ENCODE measurements at places on chromosomes 3 and 15. TPM values are rescaled to one million over a fixed set of nuclear protein-coding genes. Genes with fewer than 3 reads are reported as not detected.

DNA sequence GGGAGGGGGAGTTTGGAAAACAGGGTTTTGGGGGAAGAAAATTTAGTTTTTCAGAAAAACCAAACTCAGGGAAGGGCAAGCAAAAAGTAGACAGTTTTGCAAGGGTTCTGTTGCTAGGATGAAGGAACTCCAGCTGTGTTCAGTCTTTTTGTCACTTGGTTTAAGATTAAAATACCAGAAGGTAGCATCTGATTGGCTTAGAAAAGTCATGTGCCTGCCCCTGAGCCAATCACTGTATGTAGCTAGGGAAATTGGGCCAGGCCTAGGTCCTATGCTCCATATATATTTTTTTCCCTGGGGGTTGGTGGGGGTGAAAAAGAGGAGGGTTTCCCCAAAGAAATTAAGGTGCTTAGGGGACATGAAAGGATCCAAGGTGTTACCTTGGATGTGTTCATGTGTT is 24.3 kb downstream of the CLDN11 start:
- no peaks in the 10 kb centered on the region for H3K4me1 ChIP-seq
- no peaks in the 10 kb centered on the region for H3K27me3 ChIP-seq
- no peak overlapping the region for H3K4me3 ChIP-seq
- DNase-seq = no peak
- H3K27ac ChIP-seq = no peak overlapping the region

- H3K27ac ChIP-seq = no peak overlapping the region
- DNase-seq = no peak
Observed at GRCh38 chr3:66747261-66747660, 246.4 kb upstream of the LRIG1 start.

- no peak for DNase-seq
- H3K36me3 ChIP-seq = no peaks in the 10 kb centered on the region
- H3K27ac ChIP-seq = peak overlapping the region; percentile 9
- H3K4me3 ChIP-seq = peak overlapping the region; percentile 56
- H3K27me3 ChIP-seq = peaks cover 37% of the 10 kb centered on the region
Observed at GRCh38 chr15:51093839-51094605, 684 bp downstream of the TNFAIP8L3 start.

- H3K27me3 ChIP-seq = no peaks in the 10 kb centered on the region
- H3K36me3 ChIP-seq = no peaks in the 10 kb centered on the region
- no peak overlapping the region for H3K27ac ChIP-seq
- no peak overlapping the region for H3K4me3 ChIP-seq
- no peak for DNase-seq
Observed at GRCh38 chr3:100360757-100361496, 26.4 kb downstream of the NIT2 start.

DNA sequence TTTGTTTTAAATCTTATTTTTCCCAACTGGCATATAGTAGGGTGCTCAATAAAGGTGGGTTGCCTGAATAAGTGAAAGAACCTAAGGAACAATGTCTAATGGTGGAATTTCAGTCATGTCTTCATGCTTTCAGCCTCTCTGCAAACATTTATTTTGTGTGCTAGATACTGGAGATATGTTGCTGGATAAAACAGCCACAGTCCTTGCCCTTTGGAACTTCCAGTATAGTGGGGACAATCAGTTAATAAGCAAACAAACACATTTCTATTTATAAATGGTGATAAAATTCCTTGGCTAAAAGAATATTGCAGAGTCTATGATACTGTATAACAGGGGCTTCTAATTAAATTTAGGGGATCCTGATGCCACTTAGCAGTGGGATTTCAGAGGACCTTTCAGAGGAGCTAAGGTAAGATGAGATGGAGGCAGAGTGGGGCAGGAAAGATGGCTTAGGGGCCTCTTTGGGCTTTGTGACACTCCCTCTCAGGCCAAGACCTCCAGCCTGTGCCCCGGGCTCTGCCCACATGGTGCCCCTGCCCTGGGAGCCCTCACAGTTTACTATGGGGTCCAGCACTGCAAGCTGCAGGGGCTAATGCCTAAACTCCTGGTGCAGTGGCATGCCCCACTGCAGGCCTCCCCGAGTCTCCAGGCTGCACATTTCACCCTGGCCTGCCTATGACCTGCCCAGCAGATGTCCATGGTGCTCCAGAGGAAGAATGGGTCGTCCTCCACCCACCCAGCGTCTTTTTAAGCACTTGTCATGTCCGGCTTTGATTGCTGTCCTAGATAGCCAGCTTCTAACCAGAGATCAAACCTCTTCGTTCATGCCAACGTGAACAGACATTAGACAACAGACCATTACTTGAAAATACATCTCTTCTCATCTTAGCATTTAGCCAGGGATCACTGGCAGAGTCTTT is 61.6 kb upstream of the PRR23C start:
- no peaks in the 10 kb centered on the region for H3K36me3 ChIP-seq
- no peak for DNase-seq
- H3K27me3 ChIP-seq = no peaks in the 10 kb centered on the region
- no peak overlapping the region for H3K4me3 ChIP-seq
- no peaks in the 10 kb centered on the region for H3K4me1 ChIP-seq

DNA sequence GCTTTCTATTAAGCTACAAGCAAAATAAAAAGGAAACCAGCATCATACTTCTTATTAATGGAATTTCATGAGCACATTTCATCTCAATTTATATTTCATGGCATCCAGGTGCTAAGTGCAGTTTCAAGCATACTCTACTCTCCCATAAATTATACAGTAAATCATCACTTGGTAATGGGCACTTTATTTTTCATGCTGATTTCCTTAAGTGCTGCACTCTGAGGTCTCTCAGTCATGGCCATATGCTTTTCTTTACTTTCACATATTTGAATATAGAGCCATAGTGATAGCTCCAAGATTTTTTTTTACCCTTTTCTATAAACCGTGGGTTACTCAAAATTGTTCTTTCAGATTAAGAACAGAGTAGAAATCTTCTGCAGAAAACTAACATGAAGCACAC is 1505.7 kb upstream of the CADM2 start:
- H3K4me3 ChIP-seq = no peak overlapping the region
- no peak overlapping the region for H3K27ac ChIP-seq
- no peaks in the 10 kb centered on the region for H3K4me1 ChIP-seq
- DNase-seq = no peak
- no peaks in the 10 kb centered on the region for H3K27me3 ChIP-seq
- no peaks in the 10 kb centered on the region for H3K36me3 ChIP-seq

DNA sequence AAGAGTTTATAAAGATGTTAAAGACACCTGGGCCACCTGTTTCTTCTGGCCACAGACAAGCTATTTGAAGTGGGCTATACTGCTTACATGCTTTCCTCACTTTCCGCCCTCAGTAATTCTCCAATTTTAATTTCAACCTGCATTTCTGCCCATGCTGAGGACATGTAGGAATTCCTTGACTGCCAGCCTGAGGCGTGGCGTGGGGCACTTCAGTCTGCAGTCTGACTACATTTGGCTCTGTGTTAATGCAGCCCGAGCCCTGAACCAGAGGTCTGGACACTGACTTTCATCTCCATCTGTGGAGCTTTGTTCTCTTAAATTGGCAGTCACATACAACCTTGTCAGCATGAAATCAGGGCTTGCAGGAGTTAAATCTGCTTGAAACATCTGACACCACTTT is 8.5 kb downstream of the UQCC5 start:
- no peak overlapping the region for H3K4me3 ChIP-seq
- peak overlapping the region; percentile 18 for H3K27ac ChIP-seq
- no peaks in the 10 kb centered on the region for H3K27me3 ChIP-seq

DNA sequence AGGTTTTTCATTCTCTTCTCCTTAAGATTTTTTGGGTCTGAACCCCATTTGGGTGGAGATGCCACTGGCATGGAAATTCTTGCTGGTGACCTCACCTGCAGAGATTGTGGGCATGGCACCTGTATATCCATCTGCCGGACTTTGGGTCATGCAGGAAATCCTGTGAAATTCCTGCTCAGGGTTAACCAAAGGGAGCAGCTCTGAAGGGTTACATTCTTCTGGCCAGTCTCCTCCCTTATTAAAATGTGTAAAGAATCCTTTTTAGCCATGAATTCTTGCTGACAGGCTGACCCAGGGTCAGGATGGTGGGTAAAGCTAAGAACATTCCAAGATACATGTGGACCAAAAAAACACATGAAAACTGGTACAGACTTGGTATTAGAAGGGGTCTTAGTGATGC is 27.4 kb downstream of the ARHGEF26 start:
- no peak overlapping the region for H3K27ac ChIP-seq
- DNase-seq = no peak
- no peaks in the 10 kb centered on the region for H3K27me3 ChIP-seq
- H3K36me3 ChIP-seq = no peaks in the 10 kb centered on the region

GRCh38 chr3:24288496-24289236 is 206.0 kb downstream of the THRB start:
- H3K27me3 ChIP-seq = no peaks in the 10 kb centered on the region
- DNase-seq = peak; percentile 44
- peak overlapping the region; percentile 84 for H3K27ac ChIP-seq
- H3K36me3 ChIP-seq = no peaks in the 10 kb centered on the region
- H3K4me1 ChIP-seq = peaks cover 31% of the 10 kb centered on the region

- H3K27me3 ChIP-seq = peaks cover 52% of the 10 kb centered on the region
- peaks cover 21% of the 10 kb centered on the region for H3K4me1 ChIP-seq
- H3K27ac ChIP-seq = peak overlapping the region; percentile 89
- H3K4me3 ChIP-seq = peak overlapping the region; percentile 52
- no peak for DNase-seq
Observed at GRCh38 chr15:96320703-96321638, 9.5 kb upstream of the NR2F2 start.

GRCh38 chr3:85592256-85592655 is 633.5 kb downstream of the CADM2 start:
- H3K27ac ChIP-seq = no peak overlapping the region
- no peaks in the 10 kb centered on the region for H3K27me3 ChIP-seq
- no peak overlapping the region for H3K4me3 ChIP-seq
- no peaks in the 10 kb centered on the region for H3K36me3 ChIP-seq
- no peak for DNase-seq
- H3K4me1 ChIP-seq = no peaks in the 10 kb centered on the region

GRCh38 chr15:35991386-35991785 is 445.4 kb upstream of the DPH6 start:
- H3K4me3 ChIP-seq = no peak overlapping the region
- no peaks in the 10 kb centered on the region for H3K27me3 ChIP-seq
- no peak overlapping the region for H3K27ac ChIP-seq
- no peaks in the 10 kb centered on the region for H3K36me3 ChIP-seq
- DNase-seq = no peak

GRCh38 chr3:172279191-172279640 is 169.0 kb downstream of the GHSR start:
- H3K36me3 ChIP-seq = no peaks in the 10 kb centered on the region
- H3K27ac ChIP-seq = peak overlapping the region; percentile 70
- H3K4me1 ChIP-seq = peaks cover 65% of the 10 kb centered on the region
- peak overlapping the region; percentile 2 for H3K4me3 ChIP-seq

GRCh38 chr3:67458896-67459530 is 195.4 kb downstream of the SUCLG2 start:
- no peaks in the 10 kb centered on the region for H3K4me1 ChIP-seq
- H3K36me3 ChIP-seq = no peaks in the 10 kb centered on the region
- H3K4me3 ChIP-seq = no peak overlapping the region

- DNase-seq = no peak
- no peaks in the 10 kb centered on the region for H3K4me1 ChIP-seq
- H3K27ac ChIP-seq = no peak overlapping the region
Observed at GRCh38 chr15:101139986-101140696, 111.7 kb downstream of the CHSY1 start.

- H3K36me3 ChIP-seq = no peaks in the 10 kb centered on the region
- no peaks in the 10 kb centered on the region for H3K27me3 ChIP-seq
- no peak overlapping the region for H3K27ac ChIP-seq
Observed at GRCh38 chr3:195397524-195397923, 45.3 kb downstream of the ACAP2 start.

DNA sequence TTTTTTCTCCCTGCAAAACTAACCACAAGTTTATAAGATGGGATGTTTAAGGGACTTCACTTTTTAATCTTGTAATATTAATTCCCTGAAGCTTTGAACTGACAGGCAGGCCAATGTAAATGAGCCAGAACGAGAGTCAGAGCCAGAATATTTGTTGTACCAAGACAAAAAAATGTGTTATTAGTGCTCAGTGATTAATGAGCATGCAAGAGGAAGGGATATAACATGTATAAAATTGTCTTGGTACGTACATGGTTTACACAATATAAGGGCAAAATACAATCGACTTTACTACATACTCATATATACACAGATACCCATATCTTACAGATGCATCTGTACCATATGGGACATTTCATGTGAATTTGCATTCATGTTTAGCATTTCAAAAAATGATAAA is 331.2 kb downstream of the MECOM start:
- H3K27ac ChIP-seq = no peak overlapping the region
- no peaks in the 10 kb centered on the region for H3K36me3 ChIP-seq
- DNase-seq = no peak
- H3K27me3 ChIP-seq = no peaks in the 10 kb centered on the region

GRCh38 chr3:13144163-13145023 is 71.2 kb upstream of the IQSEC1 start:
- no peaks in the 10 kb centered on the region for H3K4me1 ChIP-seq
- H3K4me3 ChIP-seq = no peak overlapping the region
- no peaks in the 10 kb centered on the region for H3K27me3 ChIP-seq

DNA sequence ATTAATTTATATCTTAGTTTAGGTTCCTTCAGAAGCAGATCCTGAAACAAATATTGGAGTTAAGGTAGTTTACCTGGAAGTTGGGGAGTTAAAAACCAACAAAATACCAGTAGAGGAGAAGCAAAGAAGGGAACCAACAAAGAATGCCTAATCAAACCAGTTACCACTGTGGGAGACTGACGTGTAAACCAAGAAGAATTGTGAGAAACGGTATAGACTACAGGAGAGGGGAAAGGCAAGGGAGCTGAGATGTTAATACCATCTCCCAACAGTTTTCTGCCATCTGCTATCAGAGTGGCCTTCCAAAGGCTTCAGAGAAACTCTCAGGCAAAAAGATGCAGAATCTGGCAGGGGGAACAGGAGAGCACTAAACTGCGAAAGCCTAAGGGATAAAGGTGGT is 53.5 kb downstream of the BFSP2 start:
- H3K27me3 ChIP-seq = no peaks in the 10 kb centered on the region
- H3K4me3 ChIP-seq = no peak overlapping the region
- H3K36me3 ChIP-seq = no peaks in the 10 kb centered on the region
- H3K27ac ChIP-seq = no peak overlapping the region
- H3K4me1 ChIP-seq = no peaks in the 10 kb centered on the region

Gene FBXO40
- 36.8 TPM for total RNA-seq

Gene DOCK3
- 0.61 TPM for total RNA-seq

Gene CCR3
- not detected for total RNA-seq

Gene CLDN16
- not detected for total RNA-seq

Gene TCF12
- 34.9 TPM for total RNA-seq

Gene LRRC15
- total RNA-seq = not detected

Gene GP9
- not detected for total RNA-seq

Gene SLC12A8
- total RNA-seq = not detected

Gene NOX5
- total RNA-seq = not detected

Measured in gastrocnemius medialis (tissue), 4 donors.